ENCODE measurements at places on chromosomes 1 and 21.

GRCh38 chr1:181013144-181013543 lies 9.5 kb downstream of the STX6 start:
- no peak for DNase-seq

GRCh38 chr1:161843156-161843555 lies 77.0 kb downstream of the ATF6 start:
- no peak for DNase-seq

DNA sequence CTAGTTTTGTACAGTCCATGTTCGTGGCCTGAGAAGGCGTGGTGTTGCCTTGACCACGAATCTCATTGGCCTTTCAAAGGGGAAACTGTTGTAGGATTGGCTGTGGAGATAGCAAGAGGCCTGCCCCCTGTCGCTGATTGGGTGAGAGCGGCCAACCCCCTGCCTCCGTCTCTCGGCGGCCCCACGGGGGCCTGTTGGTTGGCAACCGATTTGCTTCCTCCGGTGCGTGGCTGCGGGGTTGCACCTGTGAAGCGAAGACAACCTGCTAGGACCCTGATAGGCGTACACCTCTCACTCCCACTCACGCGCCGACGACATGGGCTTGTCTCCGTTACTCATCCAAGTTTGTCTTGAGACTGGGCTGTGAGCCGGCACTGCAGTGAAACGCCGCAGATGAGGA lies at the start of gene UBE2U:
UBE2U (plus strand) TSS at position 204 of the 400 bp plus-strand sequence. CDS start 428 bp downstream, outside the sequence.
- no peak for DNase-seq

GRCh38 chr1:93296555-93297154 lies 49.1 kb upstream of the DR1 start:
- DNase-seq: no peak

- DNase-seq: no peak
These were observed 6.4 kb downstream of the C1orf116 start for GRCh38 chr1:207026104-207026534.

DNA sequence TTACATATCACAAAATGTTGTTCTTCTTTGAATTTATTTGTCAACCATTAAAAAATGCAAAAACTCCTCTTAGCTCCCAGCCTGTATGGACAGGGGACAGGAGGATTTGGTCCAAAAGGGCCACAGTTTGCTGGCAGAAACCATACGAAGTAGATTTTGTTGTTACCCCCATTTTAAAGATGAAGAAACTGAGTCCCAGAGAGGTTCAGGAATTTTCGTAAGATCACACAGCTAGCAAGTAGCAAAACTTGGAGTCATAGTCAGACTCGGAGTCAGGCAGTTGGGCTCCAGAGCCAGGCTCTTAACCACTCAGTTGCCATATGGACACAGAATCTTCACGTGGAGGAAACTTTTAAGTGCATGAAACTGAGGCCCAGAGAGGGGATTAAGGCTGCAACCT lies 91.4 kb downstream of the TAS1R2 start:
- no peak for DNase-seq

DNA sequence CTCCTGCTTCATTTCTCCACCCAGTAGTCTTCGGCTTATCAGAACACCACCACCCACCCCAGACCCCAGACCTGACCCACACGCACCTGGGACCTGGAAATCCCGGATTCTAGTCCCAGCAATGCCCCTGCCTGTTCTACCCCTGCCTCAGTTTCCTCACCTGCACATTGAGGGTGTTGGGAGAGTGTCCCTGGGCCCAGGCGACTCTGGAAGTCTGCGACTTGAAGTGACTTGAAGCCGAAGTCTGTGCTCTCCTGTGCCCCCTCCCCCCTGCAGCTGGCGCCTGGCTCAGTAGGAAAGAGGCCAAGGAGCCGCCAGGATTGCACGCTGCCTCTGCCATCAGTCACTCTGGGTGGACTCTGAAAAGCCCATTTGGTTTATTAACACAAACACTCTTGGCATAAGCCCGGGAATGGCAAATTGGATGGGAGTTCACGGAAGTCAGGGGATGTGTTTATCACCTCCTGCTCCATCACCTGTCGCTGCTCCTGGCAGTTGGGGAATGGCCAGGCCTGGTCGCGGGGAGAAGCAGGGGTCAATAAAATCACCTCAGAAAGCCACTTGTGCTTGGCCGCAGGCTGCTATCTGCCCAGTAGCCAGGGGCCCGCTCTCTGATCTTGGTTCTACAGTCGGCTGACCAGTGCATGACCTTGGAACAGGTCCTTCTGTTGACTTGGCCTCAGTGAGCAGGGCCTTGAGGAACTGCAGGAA lies 132.7 kb downstream of the ACTL8 start:
- DNase-seq: no peak

DNA sequence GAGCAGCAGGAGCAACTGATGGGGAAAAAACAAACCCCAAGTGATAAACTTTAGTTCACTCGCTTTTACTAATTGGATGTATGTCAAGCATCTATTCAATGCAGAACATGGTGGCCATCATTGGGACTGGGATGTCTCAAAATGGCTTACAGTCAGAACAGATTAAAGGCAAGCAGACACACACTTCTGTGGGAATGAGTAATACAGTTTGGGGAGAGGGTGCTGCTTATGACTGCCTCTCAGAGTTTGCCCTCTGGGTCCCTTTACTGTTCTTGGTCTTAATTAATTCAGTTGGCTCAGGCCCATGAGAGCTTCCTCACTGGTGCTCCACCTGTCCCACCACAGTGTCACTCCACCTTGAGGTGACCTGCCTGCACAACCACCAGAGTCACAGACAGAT lies 119.5 kb downstream of the TBX19 start:
- DNase-seq: no peak

- no peak for DNase-seq
These were observed 402.8 kb downstream of the PCP4 start for GRCh38 chr21:40270047-40270446.

DNA sequence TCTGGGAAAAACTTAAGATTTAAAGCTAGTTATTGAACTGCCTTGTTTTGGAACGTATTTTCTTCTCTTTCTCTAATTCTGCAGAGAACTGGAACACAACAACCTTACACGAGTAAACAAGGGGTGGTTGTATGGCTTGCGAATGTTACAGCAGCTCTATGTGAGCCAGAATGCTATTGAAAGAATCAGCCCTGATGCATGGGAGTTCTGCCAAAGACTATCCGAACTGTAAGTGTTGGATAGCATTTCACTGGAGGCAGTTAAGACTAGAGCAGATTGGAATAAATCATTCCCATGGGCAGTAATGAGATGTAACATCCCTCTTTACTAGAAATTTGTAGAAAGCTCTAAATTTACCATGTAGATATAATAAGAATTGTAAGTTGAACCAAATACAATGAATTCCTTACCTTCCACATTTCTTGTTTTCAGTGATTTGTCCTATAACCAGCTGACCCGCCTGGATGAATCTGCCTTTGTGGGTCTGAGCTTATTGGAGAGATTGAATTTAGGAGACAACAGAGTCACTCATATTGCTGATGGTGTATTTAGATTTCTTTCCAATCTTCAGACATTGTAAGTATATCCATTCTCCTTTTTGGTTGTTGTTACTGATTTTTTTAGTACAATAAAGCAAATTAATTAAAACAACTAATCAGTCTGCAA lies 22.9 kb downstream of the LRIG2 start:
- DNase-seq: no peak

DNA sequence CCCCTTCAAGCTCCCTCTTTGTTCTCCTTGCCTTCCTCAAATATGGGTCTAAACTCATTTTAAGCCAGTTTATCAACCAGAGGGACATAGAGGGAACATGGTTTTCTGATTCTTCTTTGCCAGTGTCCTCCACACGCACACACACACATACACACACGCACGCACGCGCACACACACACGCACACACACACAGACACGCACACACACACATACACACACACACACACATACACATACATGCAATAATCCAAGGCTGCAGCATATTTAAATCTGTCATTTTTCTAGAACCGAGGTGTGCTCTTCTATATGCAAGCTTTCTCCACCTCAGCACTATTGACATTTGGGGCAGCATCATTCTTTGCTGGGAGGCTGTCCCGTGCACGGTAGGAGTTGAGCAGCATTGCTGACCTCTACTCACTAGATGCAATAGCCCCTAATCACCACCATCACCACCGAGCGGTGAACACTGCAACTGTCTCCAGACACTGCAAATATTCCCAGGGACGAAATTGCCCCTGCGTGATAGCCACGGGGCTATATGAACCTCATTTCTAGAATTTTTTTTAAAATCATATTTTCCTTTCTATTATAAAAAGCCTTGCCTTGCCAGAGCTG lies 8.0 kb downstream of the TNFRSF9 start:
- no peak for DNase-seq

- DNase-seq: no peak
These were observed 81.1 kb upstream of the ST6GALNAC5 start for GRCh38 chr1:76786222-76786621.

GRCh38 chr21:29306920-29307319 lies 8.2 kb downstream of the BACH1 start:
- no peak for DNase-seq

DNA sequence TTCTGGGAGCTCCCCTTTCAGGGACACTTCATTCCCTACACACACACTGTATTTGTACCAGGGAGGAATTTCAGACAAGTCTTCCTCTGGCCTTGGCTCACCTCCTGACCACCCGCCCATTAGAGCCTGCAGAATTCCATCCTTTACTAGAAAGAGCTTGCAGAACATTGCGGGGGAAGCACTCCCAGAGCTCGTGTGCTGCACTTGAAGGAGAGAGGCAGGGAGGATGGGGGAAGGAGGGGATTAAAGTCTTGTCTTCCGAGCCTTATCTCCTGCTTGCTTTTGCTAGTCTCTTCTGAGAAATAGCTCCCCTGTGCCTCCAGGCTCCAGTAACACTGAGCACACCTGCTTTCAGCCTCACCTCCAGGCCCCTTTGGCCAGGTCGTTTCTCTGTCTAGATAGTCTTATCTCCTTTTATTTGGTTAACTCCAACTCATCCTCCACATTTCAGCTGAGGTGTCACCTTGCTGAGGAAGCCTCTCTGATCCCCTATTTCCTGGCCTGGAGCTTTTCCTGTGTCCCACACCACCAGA lies 62.0 kb downstream of the PCNX2 start:
- peak; percentile 41 for DNase-seq

GRCh38 chr21:45481977-45482898 lies 60.0 kb downstream of the SLC19A1 start:
- no peak for DNase-seq

GRCh38 chr1:63874278-63874880 lies 100.6 kb downstream of the ROR1 start:
- no peak for DNase-seq

DNA sequence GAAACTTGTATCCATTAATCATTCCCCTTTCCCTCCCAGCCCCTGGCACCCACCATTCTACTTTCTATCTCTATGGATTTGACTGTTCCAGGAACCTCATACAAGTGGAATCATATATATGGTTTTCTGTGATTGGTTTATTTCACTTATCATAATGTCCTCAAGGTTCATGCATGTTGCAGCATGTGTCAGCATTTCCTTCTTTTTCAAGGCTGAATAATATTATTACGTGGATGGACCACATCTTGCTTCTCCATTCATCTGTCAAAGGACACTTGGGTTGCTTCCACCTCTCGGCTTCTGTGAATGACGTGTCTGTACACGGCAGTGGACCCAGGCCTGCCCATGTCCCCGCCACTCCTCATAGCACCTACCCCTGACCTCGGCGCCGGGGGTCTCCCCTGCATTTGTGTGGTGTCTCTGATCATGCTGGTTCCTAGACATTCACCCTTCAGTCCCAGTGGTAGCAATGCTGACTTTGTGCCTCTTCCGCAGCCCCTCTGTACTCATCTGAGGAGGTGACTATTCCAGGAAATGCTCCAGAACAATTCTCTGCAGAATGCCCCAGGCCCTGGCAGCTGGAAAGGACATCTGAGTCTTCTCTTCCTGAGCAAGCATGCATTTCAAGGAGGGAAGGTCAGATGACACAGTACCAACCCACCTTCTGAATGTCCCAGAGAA lies 136.9 kb downstream of the PSMG1 start:
- no peak for DNase-seq

GRCh38 chr1:164495905-164496304 lies 63.1 kb upstream of the PBX1 start:
- no peak for DNase-seq

DNA sequence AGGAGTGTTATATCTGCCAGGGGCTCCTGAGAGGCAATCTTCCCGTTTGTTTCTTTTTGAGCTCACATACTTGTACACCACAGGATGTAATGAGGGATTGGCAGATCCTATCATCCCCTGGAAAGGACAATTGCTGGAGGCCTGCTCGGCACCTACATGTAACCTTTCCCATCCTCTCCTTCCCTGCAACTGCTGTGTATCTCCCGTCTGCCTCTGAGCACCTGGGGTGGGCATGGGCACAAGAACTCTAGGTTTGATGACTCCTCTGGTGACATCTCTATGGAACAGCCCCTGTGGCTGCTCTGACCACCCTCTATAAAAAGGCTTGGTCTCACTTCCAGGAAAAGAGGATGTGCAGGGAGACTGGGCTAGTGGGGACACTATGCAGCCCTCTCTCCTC lies 25.0 kb upstream of the SMIM12 start:
- DNase-seq: no peak

GRCh38 chr21:27045281-27045985 lies 78.5 kb upstream of the ADAMTS5 start:
- no peak for DNase-seq

- no peak for DNase-seq
These were observed 1.1 kb downstream of the BATF3 start for GRCh38 chr1:212698467-212699103.

GRCh38 chr1:161781995-161782394 lies 15.9 kb downstream of the ATF6 start:
- DNase-seq: no peak

DNA sequence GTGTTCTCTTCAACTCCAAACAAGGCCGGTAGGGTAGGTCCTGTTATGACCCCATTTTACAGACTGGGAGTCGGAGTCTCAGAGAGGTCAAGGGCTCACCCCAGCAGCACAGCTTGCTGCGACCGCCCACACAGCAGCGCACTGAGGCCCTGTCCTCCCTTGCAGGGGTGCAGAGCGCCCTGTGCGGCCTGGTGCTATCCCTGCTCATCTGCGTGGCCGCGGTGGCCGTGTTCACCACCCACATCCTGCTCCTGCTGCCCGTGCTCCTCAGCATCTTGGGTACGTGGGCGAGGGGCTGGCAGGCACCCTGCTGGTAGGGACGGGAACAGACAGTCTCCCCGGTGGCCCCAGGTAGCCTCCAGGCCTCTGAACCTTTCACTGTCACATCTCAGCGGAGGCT lies 55.9 kb downstream of the DISP3 start:
- no peak for DNase-seq

GRCh38 chr1:104235141-104235540 lies 485.4 kb downstream of the AMY1C start:
- no peak for DNase-seq

- DNase-seq: no peak
These were observed 28.7 kb upstream of the SLC45A3 start for GRCh38 chr1:205709059-205709398.

- peak; percentile 71 for DNase-seq
These were observed 9.8 kb upstream of the GJA8 start for GRCh38 chr1:147892731-147893214.

Measured in WERI-Rb-1 (cell line).